ENCODE measurements at places on chromosomes 1 and 21.

GRCh38 chr1:12552111-12552888 is 65.7 kb downstream of the DHRS3 start:
- DNase-seq: no peak

DNA sequence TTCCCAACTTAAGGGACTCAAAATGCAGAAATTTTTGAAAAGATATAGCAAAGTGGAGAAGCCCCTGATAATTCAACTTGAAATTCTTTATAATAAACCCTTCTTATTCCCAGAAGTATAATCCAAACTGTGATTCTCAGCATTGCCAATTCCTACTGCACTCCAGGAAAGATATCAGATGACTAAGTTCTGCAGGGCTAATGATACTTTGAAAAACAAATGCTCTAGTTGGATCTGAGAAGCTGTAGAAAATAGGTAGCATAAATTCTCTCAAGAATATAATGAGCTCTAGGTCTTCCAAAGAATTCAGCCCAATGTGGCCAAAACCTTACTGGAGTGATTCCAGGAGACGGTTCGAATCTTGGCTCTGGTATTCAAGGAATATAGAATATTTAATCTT is 294.0 kb upstream of the PTBP2 start:
- DNase-seq: no peak

DNA sequence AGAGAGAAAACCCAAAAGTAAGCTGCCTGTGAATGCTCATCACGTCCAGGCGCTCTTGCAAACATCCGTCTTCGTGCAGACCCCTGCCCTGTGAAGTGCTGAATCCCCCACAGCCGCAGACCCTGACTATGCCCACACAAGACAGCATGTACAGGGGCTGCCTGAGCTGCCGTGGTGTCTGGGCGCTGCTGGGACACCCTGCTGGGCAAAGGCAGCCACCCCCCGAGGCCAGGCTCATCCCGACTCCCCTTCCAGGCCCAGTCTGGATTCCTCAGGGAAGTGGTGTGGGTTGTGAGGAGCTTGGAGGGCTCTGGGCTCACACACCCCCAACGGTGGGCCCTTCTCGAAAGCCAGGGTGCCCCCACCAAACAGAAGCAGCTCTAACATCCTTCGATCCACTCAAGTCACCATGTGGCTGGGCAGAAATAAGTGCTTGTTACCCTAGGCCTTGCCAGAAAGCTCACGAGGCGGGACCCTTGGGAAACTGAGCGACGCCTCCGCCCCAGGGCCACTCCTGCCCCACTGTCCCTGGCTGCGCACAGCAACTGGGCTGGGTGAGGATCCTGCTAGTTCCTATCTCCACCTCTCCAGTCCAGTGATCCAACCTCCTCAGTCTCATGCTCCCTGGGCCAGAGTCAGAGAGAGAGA is 4.8 kb upstream of the WNT9A start:
- no peak for DNase-seq

GRCh38 chr1:10161541-10162290 is 48.7 kb upstream of the KIF1B start:
- DNase-seq: no peak

DNA sequence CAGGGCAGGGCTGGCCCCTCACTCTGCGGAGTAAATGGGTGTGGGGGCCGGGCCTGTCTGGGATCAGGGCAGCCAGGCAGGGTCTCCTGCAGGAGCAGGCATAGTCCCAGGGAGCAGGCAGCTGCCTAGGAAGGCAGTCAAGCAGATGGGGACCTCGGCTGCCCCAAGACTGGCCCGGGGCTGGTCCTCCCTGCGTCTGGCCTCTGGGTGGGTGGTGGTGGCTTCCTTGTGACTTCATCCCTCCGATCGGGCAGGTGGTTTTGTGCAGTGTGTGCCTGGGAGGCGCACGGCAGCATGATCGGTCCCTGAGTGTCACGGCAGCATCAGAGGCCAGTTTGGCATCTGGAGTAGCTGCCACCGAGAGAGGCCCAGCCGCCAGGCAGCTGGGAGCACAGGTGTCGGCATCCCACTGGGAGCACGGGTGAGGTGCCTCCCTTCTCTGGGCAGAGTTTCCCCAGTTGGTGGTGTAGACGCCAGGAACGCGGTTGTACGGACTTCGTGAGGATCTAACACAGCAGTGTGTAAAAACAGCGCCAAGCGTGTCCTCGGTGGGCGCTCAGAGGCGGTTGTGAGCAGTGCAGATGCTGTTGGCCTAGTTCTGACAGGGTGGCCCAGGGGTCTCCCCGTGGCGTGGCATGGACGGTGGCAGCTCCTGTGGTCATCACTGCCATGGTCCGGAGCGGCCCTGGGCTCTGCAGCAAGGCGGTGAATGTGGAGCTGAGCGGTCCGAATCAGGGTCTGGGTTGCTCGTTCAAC is 45.9 kb downstream of the PRKCZ start:
- DNase-seq: no peak

DNA sequence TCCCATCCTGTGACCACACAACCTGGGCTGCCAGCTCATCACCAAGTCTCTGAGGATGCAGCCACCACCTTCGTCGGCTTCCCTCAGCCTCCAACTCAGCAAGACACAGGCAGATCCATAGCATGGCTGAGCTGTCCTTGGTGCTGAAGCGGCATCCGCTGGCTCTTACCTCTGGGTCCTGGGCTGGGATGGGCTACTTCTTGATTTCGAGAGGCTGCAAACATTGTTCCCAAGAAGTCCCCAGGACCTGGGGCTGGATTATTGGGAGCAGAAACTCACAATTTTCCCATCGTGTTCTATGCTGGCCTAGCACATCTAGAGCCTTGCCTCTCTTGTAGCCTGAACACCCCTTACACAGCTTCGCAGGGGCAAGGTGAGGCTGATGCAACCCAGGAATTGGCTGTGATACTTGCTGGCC is 24.9 kb upstream of the C1QA start:
- no peak for DNase-seq

- no peak for DNase-seq
Observed at GRCh38 chr1:193131266-193131860, 9.5 kb downstream of the CDC73 start.

GRCh38 chr1:97137862-97138514 is 416.4 kb downstream of the PTBP2 start:
- no peak for DNase-seq

DNA sequence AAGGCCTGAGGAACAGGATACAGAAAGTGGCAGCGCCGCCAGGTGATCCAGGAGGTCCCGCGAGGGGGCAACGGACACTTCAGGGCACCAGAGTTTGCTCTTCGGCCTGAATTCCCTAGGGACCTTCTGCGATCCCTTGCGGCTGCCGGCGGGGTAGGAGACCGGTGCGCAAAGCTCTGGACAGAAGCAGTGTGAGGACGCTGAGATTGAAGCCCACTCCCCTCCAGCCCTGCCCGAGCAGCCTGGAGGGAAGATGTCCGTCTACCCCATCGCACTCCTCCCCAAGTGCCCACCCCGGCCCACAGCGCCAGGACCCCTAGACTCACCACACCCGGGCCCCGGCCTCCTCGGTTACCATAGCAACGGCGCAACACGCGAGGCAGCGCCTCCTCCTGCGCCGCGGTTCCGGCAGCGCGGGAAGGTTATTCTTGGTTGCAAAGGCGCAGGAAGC is at the start of gene ANKRD45:
Gene ANKRD45, minus strand, starts transcription at position 361 of the 451 bp plus-strand sequence. CDS start 10,433 bp downstream, outside the sequence.
- DNase-seq: no peak

GRCh38 chr1:210600421-210601159 is 271.9 kb downstream of the HHAT start:
- DNase-seq: no peak

- DNase-seq: no peak
Observed at GRCh38 chr1:80987824-80988223, 812.9 kb upstream of the ADGRL2 start.

GRCh38 chr1:214420833-214421232 is 130.6 kb downstream of the PTPN14 start:
- DNase-seq: no peak

GRCh38 chr21:31599013-31599412 is 60.5 kb upstream of the SOD1 start:
- no peak for DNase-seq

GRCh38 chr1:32094746-32095521 is 12.9 kb upstream of the KPNA6 start:
- DNase-seq: no peak

GRCh38 chr21:35508139-35508888 is 459.2 kb upstream of the RUNX1 start:
- no peak for DNase-seq

- no peak for DNase-seq
Observed at GRCh38 chr1:81582467-81582986, 218.2 kb upstream of the ADGRL2 start.

DNA sequence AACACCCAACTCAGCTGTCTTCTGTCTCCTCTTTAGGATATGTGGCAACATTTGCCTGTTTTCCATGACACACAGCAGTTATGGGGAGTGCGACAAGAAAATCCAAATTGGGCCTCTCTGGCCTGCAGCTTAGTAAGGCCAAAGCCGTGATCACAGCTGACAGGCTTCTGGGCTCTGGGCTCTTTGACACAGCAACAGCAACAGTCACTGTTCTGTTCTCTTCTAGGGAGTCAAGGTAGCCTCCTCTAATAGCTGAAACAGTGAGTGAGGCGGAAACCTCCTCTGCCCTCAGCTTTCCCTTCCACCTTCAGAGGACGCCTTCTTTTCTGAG is 19.0 kb downstream of the CLCA1 start:
- no peak for DNase-seq

DNA sequence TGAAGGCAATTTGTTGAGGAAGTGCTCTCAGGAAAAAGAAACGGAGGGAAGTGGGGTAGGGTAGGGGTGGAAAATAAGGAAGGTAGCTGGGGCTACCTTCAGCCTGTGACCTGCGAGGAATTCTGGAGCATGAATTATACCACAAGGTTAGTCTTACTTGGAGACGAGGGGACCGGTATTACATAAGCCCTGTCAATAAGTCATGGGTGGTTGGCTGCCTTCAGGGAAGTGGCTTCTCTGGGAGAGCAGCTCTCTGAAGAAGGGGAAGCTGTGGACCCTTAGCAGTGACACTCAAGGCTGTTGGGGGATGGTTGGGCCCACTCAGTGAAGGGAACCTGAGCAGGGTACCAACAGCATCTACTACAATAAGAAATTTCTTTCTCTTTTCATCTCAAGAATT is 111.3 kb downstream of the TNFSF18 start:
- DNase-seq: no peak

DNA sequence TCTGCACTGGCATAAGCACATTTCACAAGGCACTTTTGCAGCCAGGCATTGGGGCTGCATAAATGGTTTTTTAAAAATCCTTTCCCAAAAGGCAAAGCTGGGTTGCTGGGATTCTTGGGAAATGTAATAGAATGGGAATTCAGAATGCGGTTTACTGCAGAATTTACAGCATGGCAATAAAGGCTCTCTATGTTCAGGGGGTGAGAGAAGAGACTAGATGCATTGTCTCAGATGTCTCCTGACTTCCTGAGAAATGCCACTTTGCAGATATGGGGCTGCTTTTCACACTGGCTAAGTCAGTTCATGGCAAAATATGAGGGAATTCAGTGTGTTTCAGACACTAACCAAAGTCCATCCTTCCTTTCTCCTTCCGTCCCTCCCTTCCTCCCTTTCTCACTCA is 13.5 kb downstream of the FCGR2B start:
- no peak for DNase-seq

DNA sequence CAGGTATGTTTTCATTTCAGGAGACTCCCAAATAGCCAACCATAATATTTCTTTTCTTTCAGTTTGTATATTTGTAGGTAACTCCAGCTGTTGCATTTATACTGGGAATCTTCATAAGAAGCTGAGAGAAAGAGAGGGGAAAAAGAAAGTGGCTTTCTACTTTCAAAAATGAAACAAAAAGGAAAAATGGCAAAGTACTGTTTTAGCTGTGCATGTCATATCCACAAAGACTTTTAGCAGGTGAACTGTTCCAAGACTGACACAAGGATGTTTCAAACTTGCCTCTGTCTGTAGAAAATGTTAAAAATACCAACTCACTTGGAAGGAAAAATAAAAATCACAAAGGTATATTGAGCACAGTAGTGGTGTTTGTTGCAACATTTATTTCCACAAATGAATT is 41.9 kb upstream of the CACYBP start:
- no peak for DNase-seq

All from activated CD4-positive, alpha-beta T cell treated with anti-CD3 and anti-CD28 coated beads, Interleukin-2, amount 50 U/mL, for 4 hours (primary cell).